ENCODE measurements at places on chromosomes 13 and 19.

DNA sequence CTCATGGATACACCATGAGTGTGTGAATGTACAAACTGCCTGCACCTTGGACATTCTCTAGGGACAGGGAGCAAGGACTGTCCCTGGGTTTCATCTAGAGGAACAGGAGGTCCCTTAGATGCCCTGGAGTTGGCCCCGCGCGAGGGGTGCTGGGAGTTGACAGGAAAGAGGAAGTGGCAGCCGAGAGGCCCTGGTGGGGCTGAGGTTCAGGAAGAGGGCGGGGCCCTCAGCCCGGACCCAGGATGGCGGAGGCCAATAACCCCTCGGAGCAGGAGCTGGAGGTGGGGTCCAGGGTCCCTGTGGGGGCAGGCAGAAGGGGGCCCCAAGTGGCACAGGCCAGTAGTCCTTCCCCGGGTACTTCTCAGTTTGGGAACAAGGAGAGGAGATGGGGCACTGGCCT is 6.9 kb downstream of the PKN1 start:
- DNase-seq, result no peak

DNA sequence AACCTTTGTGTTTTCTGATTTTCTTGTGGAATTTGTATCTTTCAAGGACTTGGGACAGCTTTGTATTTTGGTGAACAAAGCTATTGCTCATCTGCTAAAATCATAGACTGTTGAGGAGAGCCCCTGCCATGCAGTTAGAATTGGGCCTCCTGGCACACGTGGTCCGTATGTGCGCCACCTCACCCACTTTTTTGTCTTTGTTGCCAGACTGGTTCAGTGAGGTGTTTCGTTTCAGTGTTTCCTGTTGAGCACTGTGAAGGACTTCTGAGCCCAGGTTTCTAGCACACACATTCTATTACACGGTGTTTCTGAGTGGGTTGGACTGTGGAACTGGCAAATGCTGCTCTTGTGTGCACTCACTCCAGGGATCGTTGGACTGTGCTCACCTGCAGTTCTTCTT is 37.6 kb upstream of the RNF113B start:
- DNase-seq, result no peak

- DNase-seq, result peak; percentile 42
These were observed 546 bp downstream of the TBC1D4 start for GRCh38 chr13:75481176-75482069.

- DNase-seq, result no peak
These were observed 46.3 kb downstream of the URI1 start for GRCh38 chr19:29988351-29988750.

DNA sequence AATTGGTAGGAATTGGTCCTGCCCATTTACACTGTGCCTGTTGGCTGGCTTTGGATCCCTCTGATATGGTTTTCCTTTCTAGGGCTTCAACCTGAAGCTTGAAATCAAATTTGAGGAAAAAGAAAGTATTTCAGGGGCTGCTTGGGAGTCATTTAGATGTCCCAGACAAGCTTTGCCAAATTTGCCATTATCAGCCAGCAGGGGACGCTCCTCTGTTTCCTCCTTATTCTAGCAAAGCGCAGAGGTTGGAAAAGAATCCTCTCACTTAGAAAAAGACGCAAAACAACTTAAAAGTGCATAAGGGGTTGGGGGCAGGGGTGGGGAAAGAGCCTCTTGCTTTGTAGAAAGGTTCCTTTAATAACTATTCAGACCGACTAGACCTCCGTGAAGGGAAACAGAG is 1211.1 kb upstream of the PCDH20 start:
- DNase-seq, result no peak

Data from EH (cell line).